Stimulated activated CD8-positive, alpha-beta memory T cell treated with anti-CD3 and anti-CD28 coated beads, Interleukin-12 subunit alpha, Interleukin-12 subunit beta, amount 100 ng/mL, for 4 hours (primary cell): ENCODE measurements at places on chromosomes 2 and 18.

DNA sequence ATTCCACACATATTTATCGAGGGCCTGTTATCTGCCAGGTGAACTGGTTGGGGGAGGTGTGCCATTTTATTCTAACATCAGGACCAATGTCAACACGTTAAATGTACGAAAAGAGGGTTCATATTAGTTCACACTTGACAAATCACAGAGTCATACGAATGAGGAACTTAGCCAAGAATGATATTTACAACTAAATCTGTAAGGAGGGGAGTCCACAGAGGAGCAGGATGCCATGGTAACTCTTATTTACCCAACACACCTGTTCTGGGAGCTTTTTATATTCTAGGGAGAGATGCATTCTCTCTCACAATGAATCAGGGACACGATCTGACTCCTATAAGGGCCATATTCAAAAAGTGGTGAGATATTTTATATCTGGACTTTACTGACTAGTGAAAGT is 144.1 kb downstream of the CDC42EP3 start:
- DNase-seq: no peak

DNA sequence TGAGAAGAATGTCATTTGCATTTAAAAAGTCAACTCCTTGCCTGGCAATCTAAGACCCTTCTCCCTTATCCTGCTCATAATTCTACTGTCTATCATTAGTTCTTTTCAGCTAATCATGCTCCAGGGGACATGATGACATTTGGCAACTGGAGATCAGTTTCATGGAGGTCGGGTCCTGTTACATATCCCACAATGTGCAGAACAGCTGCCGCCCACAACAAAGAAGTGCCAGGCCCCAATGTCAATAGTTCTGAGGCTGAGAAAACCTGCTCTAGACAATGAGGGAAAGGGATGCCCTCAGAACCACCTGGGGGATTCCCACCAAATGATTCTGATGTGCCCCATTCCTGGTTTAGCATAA is 53.4 kb upstream of the IL1RL1 start:
- no peak for DNase-seq

GRCh38 chr2:202290316-202290715 is 24.8 kb downstream of the NOP58 start:
- DNase-seq: no peak

- DNase-seq: no peak
Observed at GRCh38 chr2:73828389-73828817, 358 bp upstream of the STAMBP start.

DNA sequence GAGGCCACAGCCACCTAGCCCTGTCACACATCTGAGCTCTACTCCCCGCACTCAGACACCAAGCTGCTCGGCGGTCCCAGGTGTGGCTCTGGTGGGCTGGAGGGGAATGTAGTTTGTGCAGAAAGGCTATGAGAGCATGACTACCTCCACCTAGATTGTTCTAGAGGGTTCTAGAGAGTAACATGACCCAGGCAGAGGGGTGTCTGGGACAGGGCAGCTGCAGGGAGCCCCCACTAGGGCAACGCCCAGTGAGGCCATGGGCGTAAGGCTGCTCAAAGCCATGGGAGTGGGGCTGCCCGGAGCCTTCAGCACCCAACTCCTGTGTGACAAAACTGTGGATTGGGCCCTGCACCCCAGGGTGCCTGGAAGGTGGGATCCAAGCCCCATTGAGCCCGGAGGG is 511.4 kb upstream of the MYT1L start:
- no peak for DNase-seq

DNA sequence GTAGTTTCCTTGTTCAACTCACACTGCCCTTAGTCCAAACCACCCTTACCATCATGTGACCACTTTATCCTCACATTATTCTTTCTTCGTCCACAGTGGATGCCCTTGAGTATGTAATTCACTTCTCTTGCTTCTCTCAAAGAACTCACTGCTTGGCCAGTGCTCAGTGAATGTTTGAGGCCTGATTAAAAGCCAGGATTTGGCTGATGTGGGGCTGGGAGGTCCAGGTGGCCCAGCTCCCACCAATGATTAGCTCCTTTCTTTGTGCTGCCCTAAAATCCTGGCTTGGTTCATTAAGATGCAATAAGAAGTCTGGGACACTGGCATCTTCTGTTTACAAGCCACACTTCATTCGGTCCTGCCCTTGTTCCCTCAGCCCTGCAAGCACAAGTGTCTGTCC is 97.8 kb upstream of the CELF4 start:
- DNase-seq: no peak

- DNase-seq: no peak
Observed at GRCh38 chr2:37318401-37318800, 6.2 kb downstream of the PRKD3 start.

- DNase-seq: no peak
Observed at GRCh38 chr18:53698907-53699306, 525.6 kb downstream of the MBD2 start.

GRCh38 chr2:1675633-1676032 is 68.7 kb downstream of the PXDN start:
- no peak for DNase-seq

- no peak for DNase-seq
Observed at GRCh38 chr2:83071914-83072313, 1387.2 kb downstream of the SUCLG1 start.

DNA sequence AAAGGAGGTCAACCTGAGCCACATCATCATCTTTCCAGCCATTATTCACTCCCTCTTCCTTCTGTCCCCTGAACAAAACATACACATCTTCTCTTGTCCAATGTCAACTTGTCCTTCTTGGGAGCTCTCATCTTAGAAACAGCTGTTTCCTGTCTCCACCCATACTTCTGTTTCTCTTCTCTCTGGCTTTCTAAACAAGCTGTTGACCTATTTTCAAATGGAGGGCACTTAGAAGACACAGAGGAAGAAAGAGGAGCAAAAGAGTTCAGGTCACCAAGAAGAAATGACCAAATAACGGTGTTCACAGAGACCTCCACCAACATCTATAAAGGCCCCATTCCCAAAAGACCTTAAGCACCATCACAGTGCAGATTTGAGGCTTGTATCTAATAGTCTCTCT is 355.9 kb upstream of the HNRNPA3 start:
- no peak for DNase-seq

- no peak for DNase-seq
Observed at GRCh38 chr18:69890558-69890957, 57.1 kb downstream of the CD226 start.

- no peak for DNase-seq
Observed at GRCh38 chr18:75143851-75144250, 65.1 kb downstream of the PTGR3 start.

DNA sequence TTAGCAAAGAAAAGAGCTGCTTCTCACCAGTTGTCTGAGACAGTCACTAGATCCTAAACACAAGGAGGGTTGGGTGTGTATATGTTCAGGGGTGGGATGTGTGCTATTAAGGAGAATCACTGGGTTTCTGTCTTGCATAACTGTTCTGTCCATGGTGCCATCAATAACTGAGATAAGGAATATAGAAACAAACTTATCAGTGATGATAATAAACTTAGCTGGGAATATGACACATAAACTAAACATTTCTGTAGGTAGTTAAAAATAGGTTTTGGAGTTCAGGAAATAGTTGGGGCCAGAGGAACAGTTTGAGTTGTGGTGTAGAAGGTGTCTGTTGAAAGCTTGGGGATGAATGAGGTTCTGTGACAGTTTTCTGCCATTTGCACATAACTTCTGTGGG is 17.4 kb downstream of the NAPG start:
- DNase-seq: no peak

DNA sequence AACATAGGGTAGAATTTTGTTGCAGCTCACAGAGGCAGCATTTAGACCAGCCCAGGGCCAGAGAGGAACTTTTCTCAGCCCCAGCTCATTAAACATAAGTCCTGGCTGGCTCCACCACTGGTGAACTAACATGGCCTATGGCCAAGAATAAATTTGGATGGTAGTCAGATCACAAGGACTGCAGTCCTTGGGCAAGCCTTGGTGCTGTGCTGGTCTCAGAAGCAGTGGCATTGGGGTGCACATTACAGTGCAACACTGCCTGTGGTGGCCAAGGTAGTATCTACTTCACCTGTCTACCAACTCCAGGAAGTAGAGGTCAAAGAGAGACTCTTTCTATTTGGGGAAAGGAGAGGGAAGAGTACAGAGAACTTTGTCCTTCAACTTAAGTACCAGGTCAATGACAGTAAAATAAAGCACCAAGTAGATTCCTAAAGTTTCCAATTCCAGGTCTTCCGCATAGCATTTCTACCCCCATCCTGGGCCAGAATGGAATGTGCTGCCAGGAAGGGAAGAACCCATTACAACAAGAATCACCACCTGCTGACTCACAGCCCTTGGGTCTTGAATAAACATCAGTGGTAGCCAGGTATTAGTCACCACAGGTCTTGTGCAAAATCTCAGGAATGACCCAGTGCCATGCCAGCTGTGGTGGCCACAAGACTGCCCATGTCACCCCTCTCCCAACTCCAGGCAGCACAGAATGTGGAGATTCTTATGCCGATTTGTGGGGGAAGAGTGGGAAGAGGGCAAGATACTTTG is 155.4 kb upstream of the FSIP2 start:
- no peak for DNase-seq

DNA sequence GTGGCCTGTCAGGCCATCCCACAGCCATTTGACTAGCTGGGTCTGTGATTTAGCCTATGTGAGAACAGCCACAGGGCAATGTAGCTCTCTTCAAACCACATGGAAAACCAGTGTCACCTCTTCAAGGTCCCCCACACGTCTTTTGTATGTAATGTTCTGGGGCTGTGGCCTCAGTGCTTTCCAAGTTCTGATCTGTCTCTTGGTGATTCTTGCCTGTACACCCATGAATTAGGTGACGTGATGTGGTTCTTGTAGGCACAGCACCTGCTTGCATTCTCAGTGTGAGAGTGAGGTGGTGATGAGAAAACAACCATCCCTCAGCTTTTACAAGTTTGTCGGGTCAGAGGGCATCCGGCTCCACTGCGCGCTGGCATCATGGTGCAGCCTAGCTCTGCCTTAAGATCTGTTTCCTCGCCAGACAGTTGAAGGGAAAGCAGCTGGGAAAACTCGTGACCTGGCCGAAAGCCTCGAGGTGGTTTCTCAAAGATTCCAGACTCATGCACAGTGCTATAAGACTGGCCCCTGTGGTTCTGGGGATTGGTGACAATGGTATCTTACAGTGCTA is 125.8 kb downstream of the TANC1 start:
- no peak for DNase-seq

- no peak for DNase-seq
Observed at GRCh38 chr18:15198116-15198389, 450.1 kb downstream of the ANKRD30B start.

DNA sequence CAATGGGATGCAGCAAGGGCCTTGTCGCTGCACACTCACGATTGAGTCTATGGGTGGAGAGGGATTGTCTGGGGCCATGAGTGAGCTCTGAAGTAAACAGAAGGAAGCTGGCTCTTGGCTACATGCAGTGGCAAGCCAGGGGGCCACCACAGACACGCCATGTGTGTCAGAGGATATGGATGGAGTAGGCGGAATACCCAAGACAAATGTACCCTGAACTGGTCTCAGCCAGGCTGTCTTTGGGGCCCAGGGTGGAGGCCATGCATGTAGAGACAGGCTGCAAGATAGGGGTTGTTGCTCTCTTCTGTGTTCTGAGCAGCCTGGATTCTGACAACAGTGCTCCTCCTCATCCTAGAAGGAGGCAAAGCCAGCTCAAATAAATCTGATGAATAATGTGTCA is 24.0 kb upstream of the ITGA6 start:
- DNase-seq: no peak
